ENCODE measurements at places on chromosomes 11 and 22. TPM values are rescaled to one million over a fixed set of nuclear protein-coding genes. Genes with fewer than 3 reads are reported as not detected.

C11orf98 gene
- polyA plus RNA-seq: 70.8 TPM

- no peaks in the 10 kb centered on the region for H3K36me3 ChIP-seq
- DNase-seq: no peak
- no peaks in the 10 kb centered on the region for H3K27me3 ChIP-seq
- H3K4me3 ChIP-seq: no peak overlapping the region
- no peaks in the 10 kb centered on the region for H3K4me1 ChIP-seq
These were observed 143.6 kb downstream of the NTM start for GRCh38 chr11:131514062-131514461.

- no peaks in the 10 kb centered on the region for H3K36me3 ChIP-seq
- H3K27ac ChIP-seq: no peak overlapping the region
- no peaks in the 10 kb centered on the region for H3K27me3 ChIP-seq
- H3K4me1 ChIP-seq: peaks cover 11% of the 10 kb centered on the region
These were observed 2.6 kb upstream of the PATL1 start for GRCh38 chr11:59671471-59671870.

- H3K27ac ChIP-seq: no peak overlapping the region
- H3K4me1 ChIP-seq: peaks cover 6% of the 10 kb centered on the region
- H3K27me3 ChIP-seq: no peaks in the 10 kb centered on the region
- no peak overlapping the region for H3K4me3 ChIP-seq
These were observed 87.8 kb downstream of the ARHGAP42 start for GRCh38 chr11:100774859-100775258.
